ENCODE measurements at places on chromosomes 13 and 19.

DNA sequence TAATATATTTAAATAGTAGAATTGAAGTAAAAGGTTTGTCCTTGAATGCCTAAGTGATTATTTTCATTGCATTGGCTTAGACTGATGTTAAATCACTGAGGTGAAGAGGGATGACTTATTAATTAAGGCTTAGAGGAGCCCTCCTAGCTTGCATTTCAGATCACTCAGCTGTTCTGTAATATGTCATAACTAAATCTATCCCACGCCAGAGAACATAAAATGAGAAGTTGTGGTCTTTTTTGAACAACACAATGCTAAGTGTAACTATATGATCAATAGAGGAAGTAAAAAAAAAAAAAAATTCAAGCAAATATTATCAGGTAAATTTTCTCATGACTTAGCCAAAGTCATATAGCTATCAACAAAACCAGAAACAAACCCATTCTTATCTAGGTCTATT, 752.2 kb downstream of the GPC5 start:
- DNase-seq: no peak

GRCh38 chr13:32984857-32985626, 31.2 kb upstream of the KL start:
- DNase-seq: no peak

DNA sequence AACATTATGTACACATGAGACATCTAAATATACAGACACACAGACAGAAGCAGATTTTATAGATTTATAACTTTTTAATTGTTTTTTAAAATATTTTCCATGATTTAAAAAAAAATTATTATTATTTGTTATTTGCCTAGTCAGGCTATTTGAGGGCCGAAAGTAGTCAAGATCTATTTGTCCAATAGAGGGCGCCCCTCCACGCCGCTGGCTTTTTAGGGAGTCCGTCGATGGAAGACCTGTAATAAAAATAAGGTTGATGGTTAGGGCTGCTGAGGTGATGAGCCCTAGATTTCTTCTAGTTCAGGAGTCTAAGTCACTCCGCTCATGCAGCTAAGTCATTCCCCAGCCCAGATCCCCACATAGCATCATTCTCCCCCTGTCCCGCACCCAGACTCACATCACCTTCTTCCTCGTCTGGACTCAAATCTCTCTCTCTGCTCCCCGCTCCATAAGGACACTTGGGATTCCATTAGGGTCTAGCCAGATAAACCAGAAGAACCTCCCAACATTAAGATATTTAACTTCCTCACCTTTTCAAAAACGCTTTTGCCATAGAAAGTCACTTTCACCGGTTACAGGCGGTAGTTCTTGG, 33.9 kb upstream of the CEACAM21 start:
- DNase-seq: no peak

- DNase-seq: peak; percentile 47
Measured at GRCh38 chr19:41263042-41263849, 926 bp upstream of the HNRNPUL1 start.

- no peak for DNase-seq
Measured at GRCh38 chr19:5624018-5624663, 1.3 kb downstream of the SAFB start.

GRCh38 chr13:59893266-59893665, 270.5 kb downstream of the DIAPH3 start:
- DNase-seq: no peak

- DNase-seq: no peak
Measured at GRCh38 chr13:112574416-112574815, 13.5 kb downstream of the TUBGCP3 start.

- no peak for DNase-seq
Measured at GRCh38 chr13:92657565-92657964, 569.0 kb upstream of the GPC6 start.

DNA sequence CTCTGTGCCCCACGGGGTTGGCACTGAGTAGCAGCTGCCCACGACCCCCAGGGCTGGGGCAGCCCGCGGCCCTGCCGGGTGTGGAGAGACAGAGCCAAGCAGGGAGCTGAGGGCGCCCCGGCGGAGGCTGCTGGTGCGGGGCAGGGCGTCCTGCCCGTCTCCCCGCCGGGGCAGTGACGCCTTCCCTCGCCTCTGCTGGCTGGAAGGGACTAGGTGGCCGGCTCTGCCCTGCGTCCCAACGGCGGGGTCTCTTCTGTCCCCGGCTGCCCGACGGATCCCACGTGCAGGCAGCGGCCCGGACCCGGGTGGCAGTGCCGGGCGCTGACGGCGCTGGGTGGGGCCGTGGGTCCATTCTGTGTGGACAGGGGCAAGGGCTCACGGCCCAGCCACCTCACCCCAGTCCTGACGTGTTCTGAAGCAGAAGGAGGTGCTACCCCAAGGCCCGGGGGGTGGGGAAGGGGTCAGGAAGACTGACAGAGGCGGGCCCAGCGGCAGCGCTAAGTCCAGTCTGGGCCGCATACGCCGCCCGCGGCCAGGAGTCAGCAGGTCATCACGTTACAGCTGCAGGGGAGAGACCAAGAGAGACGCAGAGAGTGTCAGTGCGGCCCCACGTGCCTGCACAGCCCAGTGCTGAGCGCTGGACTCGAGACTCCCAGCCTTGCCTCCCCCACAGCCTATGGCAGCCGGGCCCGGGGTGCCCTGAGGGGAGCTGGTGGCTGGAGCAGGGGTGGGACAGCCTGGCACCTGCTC, 15.1 kb upstream of the PLPP2 start:
- DNase-seq: no peak

- no peak for DNase-seq
Measured at GRCh38 chr13:91745967-91746366, 347.5 kb downstream of the GPC5 start.

- no peak for DNase-seq
Measured at GRCh38 chr13:108267347-108267746, 2.2 kb upstream of the TNFSF13B start.

DNA sequence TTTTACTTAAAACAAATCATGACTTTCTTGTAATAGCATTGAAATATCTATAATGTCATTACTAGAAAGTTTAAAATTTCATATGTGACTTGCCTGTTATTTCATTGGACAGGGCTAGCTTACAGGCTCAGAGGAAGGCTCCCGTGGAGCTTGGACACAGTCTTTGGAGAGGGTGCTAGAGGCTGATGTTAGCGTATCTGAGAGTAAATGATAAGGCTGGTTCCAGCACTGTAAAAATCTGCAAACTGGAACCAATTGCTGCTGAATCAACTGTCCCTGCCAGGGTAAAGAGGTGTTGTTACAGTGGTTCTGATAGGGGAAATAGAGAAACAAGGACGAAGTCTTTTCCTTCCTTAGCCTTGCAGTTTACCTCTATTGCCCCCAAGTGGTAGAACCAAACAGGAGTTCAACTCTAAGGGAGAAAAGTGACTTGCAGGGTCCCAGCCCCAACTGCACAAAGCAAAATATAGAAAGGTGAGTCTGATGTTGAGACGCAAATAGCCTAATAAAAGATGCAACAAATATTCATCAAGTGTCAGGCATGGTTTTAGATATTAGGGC, 901.7 kb downstream of the DIAPH3 start:
- DNase-seq: no peak

DNA sequence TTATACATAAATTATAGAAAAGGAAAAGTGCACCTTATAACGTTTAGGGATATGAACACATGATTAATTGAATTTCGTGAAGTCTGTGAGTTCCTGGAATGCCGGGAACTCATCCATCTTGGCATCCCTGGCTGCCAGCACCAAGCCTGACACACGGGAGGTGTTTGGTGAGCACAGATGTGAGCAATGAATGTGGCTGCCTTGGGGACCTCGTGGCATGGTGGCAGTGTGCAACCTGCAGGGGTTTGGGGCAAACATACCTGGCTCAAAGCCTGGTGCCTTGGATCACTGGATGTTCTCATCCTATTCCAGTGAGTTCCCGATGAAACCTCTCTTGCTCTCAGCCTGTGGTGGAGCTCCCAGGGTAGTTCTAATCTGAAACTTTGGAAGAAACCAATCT, 10.4 kb upstream of the MAP2K2 start:
- no peak for DNase-seq

DNA sequence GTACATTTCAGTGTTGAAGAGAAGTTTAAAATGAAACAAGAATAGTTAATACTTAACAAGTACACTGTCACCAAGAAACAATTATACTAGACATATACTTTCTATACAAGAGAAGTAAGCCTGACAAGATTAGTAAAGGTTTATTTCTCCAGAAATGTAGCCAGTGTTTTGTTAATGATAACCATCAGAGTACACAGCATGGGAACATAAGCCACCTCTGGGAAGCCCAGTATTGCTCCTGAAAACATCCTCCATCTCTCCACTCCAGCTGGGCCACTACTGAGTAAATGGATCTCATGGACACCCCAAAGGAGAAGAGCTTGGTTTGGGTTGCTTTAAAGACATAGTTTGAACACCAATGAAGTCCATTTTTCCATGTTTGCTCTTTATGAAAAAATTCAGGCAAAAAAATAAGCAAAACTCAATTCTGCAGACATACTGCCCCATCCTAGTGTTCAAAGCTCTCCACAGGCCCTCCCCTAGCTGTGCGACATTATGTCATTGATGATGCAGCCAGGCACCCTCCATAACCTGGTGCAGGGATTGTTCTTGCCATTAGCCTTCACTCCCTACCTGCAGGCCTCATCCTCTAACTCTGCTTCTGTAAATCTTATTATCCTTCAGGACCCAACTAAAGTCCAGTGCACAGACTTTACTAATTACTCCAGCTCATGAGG, 61.9 kb downstream of the LHFPL6 start:
- DNase-seq: no peak

DNA sequence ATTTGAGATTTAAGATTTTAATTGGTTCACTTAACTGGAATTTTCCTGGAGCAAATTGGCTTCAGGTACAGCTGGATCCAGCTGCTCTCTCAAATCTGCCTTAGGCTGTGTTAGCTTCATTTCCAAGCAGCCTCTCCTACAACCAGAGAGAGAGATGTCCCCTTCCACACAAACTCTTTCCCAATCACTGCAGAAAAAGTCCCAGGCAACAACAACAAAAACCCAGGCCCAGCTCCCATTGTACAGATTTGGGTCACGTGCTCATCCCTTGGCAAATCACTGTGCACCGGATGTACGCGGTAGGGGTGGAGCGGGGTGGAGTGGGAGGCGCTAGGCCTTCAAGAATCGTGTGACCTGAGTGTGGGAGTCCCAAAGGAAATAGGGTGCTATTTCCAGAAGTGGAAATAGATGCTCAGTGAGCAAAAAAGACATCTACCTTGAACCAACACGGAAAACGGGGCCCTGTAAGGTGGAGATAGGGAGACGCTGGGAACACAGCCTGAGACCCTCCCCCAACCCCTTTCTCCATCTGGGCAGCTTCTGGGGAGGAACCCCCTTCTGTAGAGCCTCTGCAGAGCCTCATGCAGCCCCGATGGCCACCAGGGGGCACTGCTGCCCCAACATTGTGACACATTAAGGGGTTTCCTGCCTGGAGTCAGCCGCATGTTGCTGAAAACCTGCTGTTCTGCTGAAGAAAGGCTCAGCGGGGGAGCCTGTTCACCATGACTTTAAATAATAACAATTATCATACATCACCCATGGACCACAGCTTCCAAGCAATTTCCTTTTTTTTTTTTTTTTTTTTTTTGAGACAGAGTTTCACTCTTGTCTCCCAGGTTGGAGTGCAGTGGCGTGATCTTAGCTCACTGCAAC, 25.4 kb downstream of the HPN start:
- peak; percentile 92 for DNase-seq

GRCh38 chr19:55372316-55373081, 2.2 kb upstream of the IL11 start:
- DNase-seq: no peak

DNA sequence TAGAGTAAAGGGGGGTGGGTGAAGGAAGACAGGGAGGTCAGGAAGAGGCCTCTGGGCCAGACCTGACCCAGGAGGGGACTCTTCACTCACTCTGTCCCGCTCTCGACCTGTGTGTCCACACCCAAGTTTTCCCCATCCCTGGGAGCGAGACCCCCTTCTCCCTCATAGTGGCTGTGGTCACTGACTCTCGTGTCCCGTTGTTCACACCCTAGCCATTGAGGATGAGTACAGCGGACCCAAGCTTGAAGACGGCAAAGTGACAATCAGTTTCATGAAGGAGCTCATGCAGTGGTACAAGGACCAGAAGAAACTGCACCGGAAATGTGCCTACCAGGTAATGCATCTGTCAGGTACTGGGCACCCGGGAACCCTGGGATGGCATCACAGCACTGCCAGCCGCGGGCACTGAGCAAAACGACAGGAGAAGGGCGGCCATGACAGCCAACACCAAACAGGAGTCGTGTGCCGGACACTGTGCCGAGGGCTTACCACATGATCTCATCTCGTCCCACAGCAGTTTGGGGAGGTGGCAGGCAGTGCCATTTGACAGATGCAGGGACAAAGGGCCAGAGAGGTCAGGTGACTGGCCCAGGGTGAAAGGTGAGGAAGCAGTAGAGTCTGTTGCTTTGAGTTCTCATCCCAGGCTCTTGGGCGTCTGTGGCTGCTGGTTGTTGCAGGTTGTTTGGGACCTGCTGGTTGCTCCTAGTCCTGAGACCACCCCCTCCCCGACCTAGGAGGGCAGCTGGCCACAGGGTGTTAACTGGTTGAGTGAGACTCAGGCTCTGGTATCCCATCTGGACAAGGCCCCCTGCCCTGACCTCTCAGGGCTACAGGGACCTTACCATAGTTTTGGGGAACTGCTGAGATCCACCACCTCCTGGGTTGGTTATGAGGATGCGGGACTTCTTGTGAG, 29.6 kb downstream of the PPP5C start:
- no peak for DNase-seq

DNA sequence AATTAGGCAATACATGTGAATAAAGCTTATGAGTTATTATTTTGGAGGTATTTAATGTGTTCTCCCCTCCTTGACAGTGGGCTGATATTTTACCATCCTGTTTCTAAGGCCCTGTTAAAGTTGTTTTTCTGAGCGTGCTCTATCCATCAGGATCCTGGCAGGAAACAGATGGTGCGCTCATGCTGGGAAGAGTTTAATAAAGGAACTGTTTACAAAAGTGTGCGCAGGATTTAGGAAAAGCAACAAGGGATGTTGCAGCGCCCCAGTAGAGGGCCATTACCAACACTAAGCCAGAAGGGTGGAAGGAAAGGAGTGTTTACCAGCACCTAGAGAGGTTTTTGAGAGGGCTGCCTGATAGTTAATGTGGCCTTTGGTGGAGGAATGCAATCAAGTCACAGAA, 374.5 kb downstream of the KCNRG start:
- no peak for DNase-seq
